RWPE2 (cell line): ENCODE measurements at places on chromosomes 3 and 15.

GRCh38 chr3:135040321-135041240 is 245.5 kb downstream of the EPHB1 start:
- DNase-seq = no peak

DNA sequence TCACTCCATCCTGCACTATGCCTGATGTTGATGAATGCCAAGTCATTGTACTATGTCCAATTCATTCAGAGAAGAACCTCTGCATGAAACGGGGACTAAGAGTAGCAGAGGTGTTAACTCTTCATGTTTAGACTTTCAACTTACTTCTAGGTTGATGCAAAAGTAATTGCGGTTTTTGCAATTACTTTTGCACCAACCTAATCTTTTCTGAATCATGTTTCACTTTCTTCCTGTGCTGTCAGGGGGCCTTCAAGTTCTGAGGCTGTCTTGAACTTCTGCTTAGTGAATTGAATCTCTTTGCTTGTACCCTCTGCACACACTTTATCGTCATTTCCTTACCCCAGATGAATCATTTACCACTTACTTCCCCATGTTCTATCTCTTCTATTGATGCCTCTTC is 636.2 kb downstream of the NAALADL2 start:
- no peak for DNase-seq

- no peak for DNase-seq
Observed at GRCh38 chr3:192307631-192308030, 419.7 kb downstream of the FGF12 start.

- DNase-seq = no peak
Observed at GRCh38 chr3:150760431-150761200, 2.4 kb downstream of the SIAH2 start.

DNA sequence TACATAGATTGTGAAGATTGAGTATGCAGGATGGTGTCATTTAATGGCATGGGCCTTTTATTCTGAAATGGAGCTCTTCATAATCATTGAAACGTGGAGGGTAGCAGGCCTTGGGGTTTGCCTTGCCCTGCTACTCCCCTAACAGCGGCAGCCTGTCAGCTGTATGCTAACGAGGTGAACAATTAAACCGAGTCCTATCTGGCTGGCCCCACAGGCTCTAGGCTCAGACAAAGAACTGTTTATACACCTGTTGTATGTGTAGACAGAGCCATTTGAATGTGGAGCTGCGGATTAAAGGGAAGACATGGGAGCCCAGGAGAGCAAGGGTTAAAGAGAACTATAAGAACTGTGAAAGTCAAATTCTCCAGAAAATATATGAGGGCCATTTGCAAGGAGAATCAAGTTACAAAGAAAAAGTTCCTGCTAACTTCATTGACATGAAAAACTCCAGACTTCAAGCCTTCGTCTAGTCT is 116.7 kb upstream of the CGNL1 start:
- no peak for DNase-seq

GRCh38 chr3:17938313-17938712 is 195.9 kb upstream of the TBC1D5 start:
- no peak for DNase-seq

DNA sequence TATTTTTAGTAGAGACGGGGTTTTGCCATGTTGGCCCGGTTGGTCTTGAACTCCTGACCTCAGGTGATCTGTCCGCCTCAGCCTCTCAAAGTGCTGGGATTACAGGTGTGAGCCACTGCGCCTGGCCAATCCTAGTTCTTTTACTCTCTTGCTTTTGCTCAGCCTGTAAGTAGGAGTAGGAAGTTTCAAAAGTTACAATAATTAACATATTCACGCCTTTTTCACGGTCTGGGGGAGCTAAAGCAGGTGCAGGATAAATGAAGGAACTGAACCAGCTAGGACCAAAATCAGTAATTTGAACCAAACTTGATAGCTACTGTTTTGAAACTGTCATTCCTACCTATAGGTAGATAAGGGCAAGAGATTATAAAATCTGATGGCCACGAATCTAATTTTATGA is 98.5 kb downstream of the CACNA1D start:
- DNase-seq = no peak

GRCh38 chr3:94616833-94617232 is 554.0 kb downstream of the NSUN3 start:
- no peak for DNase-seq

- DNase-seq = no peak
Observed at GRCh38 chr3:78565712-78566111, 1202.1 kb downstream of the ROBO1 start.

DNA sequence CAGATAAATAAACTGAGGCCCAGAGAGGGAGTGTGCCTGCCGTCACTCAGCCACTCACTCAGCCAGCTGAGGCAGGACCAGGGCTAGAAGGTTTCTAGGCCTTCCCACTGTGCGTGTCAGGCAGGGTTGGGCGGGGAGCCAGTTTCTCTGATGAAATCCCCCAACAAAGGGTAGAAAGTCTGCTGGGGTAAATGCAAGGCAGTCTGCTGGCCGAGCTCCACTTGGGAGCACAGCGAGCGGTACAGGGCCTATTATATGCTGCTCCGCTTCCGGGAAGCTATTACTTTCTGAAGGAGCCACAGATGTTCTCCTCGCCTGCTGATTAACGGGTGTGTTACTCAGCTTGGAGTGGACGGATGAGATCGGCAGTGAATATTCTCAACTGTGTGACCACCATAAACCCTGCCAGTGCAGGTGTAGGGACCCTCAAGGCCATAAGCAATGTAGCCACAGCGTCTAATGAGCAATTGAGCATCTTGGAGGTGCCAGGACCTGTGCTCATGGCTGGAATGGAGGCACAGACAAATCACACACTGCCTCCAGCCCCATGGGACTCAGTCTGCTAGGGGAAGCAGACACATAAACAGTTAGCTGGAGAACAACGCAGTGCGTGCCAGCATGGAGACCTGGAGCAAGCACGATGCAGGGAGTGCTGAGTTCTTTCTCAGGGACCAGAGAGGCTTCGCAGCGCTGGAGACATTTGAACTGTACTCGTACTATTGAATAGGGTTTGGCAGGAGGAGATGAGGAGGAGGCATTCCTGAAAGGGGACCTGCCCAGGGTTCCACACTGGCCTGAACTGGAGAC is 42.1 kb downstream of the CORO2B start:
- DNase-seq = no peak

- no peak for DNase-seq
Observed at GRCh38 chr15:95760508-95760907, 570.0 kb upstream of the NR2F2 start.

- DNase-seq = no peak
Observed at GRCh38 chr3:187922704-187923416, 177.6 kb upstream of the BCL6 start.

- DNase-seq = no peak
Observed at GRCh38 chr3:29344935-29345334, 64.1 kb downstream of the RBMS3 start.

DNA sequence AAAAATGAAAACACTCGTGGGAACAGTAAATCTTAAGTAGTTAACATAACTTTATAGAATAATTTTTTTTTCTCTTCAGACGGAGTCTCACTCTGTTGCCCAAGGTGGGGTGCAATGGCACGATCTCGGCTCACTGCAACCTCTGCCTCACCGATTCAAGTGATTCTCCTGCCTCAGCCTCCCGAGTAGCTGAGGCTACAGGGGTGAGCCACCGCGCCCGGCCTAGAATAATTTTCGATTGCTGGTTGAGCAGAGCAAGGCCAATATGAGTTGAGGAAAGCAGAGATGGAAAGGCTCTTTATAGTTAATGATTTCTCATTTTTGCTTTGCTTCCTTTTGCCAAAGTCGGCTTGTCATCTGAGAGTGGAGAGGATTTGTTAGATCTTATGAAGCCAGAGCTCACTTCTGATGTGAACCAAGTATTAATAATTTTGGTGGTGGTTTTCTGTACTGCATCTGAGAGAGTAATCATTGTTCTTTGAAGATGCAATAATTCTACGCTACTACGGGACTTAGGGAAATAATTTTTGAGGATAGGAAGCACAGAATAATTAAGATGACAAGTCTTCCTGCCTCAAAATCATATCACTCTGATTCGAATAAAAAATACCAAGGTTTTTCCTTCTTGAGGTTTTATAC is 1.6 kb upstream of the GOLM2 start:
- no peak for DNase-seq

GRCh38 chr3:88267441-88267840 is 117.7 kb downstream of the C3orf38 start:
- DNase-seq = no peak

- no peak for DNase-seq
Observed at GRCh38 chr3:155958676-155959075, 88.2 kb downstream of the GMPS start.

DNA sequence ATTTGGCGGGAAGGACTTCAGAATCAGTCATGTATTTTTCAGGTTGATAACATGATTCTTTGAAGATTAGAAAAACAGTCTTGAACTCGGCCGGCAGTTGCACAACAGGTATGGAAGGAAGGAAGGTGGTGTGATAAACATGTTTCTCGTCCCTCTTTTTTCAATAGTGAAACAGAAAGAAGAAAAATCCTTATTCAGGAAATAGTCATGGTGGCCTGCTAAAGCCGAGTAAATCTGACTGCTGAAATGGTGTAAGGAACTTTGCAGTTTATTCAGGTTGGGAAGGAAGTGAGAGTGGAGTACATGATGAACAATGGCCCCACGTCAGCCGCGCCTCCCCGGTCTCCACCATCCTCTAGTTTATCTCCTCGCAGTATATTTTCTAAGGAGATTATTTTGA is 6.7 kb downstream of the RASGRP1 start:
- no peak for DNase-seq

DNA sequence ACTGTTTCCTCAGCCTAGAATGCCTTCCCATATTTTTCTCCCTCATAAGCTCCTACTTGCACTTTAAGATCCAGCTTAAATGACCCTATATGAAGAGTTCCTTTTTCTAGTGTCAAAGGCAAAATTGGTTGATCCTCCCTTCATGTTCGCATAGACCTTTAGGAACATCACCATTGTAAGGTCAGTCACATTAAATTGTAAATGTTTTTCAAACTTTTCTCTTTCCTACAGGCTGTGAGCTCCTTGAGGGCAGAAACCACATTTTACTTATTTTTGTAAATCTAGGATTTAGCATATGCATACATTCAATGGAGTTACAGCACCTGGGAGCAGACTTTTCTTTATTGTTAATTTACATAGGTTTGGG is 813 bp downstream of the SMCO1 start:
- DNase-seq = no peak

GRCh38 chr3:189567766-189568420 is 63.3 kb upstream of the TP63 start:
- DNase-seq = no peak

- no peak for DNase-seq
Observed at GRCh38 chr3:63438826-63439371, 160.8 kb downstream of the SYNPR start.

- DNase-seq = no peak
Observed at GRCh38 chr3:45684327-45684892, 4.8 kb upstream of the SACM1L start.

DNA sequence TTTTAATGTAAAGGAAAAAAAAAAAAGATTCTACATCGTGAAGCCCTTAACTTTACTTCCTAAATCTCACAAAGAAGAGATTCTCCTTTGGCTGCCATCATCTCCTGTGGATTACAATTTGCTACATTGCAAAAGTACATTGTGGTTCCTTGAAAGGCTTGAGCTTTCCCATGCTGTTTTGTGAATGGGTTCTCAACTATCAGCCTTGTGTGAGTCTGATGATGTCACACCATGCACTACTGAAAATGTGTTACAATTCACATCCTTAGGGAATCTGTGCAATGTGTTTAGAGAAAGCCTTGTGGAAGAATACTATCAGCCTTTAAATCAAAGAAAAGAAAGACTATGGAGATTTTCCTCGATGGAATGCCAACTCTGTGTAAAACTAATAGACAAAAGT is 510.0 kb upstream of the ALCAM start:
- no peak for DNase-seq

DNA sequence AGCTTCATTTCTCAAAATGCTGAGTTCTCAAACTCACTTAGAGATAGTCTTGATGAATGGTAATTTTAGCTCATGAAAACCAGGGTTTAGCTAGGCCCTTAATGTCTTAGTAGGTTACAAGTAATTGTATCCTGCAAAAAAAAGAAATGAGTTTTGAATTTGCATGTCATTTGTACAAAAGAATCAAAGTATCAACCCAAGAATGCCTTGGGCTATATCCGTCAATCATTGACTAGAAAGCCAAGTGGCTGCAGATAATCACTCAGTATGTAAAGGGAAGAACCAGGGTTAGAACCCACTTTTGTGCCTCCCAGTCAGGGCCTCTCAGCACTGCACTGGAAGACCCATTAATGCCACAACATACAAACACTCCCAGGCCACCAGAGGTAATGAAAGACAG is 427.6 kb upstream of the MDFIC2 start:
- DNase-seq = no peak

DNA sequence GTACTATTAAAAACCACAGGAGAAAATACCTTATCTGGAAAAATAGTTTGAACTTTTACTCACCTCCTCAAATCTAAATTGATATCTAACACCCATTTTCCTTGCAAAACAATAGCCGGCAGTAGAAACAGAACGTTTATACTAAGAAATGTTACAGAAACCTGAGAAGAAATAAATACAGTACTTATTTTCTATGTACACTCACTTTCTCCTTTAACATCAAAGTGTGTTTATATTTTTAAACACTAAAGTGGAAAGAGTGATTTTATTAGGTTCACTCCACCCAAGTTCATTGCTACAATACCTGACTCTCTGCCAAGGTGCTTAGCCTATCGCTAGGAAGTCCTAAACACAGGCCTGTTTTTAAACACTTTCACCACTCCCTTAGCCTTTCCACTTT is 87.8 kb upstream of the TJP1 start:
- no peak for DNase-seq

- DNase-seq = no peak
Observed at GRCh38 chr3:6644070-6644929, 216.6 kb upstream of the GRM7 start.

DNA sequence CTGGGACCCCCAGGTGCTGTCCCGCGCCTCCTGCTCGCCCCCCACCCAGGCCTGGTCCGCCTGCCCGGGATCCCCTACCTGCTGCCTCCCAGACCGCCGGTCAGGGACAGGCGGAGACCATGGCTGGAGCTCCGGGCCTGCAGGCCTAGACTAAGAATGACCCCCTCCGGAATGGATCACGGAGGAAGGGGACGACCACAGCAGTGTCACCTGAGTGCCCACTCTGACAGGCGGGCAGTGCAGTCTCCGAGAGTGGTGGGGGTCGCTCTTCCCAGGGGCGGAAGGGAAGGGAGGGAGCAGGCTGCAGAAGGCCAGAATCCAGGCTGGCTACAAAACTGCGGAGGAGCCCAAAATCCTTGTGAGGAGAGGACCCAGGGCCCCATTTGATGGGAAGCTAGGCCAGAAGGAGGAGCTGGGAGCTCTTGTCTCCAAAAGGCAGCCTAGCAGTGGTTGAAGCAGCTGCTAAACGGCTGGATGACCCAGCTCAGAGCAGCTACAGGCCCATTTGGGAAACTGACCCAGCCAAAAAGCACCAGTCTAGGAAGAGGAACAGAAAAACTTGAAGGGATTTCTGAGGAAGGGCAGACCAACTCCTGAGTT is 908 bp upstream of the RAB43 start:
- no peak for DNase-seq

DNA sequence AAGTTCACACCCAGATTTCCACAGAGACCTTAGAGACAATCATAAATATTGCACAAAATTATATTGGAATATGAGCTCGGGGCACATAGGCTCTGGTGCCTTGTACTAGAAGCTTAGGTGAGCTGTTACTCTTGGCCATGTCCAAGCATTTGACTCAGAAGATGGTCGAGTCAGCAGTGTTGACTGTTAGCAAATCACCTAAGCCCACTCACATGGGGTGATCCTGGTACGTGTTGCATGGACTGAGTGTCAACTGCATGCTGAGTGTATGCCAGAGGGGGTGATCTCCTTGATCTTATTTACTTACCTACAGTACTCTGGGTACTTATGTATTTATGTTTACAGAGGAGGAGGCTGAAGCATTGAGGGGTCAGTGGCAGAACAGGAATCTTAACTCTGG is 14.0 kb downstream of the SMAD3 start:
- DNase-seq = no peak
